ENCODE measurements at places on chromosomes 7 and 10. TPM values are rescaled to one million over a fixed set of nuclear protein-coding genes. Genes with fewer than 3 reads are reported as not detected.

SEC61G gene
- total RNA-seq = 91.8 TPM

MMRN2 gene
- 17.4 TPM for total RNA-seq

WDR11 gene
- total RNA-seq = 44.5 TPM

CRYGN gene
- 0.43 TPM for total RNA-seq

PSD gene
- 106 TPM for total RNA-seq

RAB19 gene
- total RNA-seq = 8.8 TPM

NACAD gene
- 4.9 TPM for total RNA-seq

CALHM1 gene
- not detected for total RNA-seq

GRCh38 chr10:34465678-34466077, 349.4 kb downstream of the PARD3 start:
- DNase-seq = no peak

DNA sequence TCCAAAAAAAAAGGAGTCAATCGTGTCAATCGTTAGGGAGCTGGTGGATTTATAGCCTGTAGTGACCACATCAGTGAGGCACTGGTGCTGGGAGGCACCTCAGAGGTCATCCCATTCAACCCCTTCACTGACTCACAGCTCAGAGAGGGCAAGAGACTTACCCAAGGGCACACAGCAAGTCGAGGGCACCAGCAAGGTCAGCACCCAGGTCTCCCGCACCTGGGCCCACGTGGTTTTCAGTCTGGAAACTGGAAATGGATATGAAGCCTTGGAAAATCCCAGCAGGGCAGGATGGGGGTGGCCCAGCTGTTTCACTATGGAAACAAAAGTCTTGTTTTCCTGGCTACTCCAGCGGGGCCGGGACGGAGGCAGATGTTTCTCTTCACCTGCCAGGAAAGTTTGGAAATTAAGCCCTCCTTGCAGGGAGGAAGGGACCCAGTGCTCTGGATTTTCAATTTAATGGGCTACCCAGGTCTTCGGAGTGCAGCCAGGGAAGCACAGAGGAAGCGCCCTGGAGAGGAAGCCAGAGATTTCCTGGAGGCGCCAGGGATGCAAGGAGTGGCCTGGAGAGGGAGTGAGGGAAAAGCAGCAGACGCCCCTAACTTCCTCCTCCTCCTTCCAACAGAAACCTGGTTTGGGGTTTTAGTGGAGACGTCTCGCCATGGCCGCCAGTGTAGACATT, 157.2 kb upstream of the TNRC18 start:
- DNase-seq = no peak

DNA sequence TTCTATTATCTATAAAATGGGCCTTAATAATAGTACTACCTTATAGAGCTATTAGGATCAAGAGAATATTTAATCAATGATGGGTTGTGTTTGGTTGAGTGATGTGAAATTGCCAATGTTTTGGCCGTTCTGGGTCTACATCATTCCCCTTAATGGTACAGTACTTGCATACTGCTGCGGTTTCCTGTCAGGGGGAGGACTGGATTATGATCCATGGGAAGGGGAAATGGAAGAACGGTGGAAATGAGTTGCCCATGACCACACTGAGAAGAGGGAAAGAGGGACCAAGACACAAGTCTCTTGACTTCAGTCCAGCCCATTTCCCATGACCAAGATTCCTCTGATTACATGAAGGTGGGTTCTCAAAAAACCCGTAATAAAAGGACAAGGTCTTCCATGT, 999 bp upstream of the MRPS24 start:
- DNase-seq = no peak

DNA sequence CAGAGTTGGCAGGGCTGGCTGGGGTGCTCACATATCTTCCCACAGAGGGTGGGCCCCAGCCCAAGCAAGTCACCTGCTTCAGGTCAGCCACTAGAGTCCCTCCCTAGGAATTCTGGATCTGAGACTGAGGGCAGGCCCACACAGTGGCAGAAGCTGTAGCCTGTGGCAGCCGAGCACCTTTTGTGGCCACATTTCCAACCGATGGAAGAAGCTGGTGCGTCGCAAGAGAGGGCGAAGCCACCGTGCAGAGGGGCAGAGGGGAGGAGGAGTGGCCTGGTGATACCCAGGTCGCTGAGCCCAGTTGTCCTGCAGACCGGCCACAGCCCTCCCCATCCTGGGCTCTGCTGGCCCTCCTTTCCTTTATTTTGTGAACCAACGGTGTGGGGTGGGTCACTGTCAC, 5.3 kb downstream of the POLM start:
- no peak for DNase-seq

GRCh38 chr10:131226446-131227162, 84.9 kb downstream of the TCERG1L start:
- DNase-seq = no peak

- DNase-seq = no peak
Observed at GRCh38 chr10:74968667-74969061, 142.3 kb downstream of the KAT6B start.

DNA sequence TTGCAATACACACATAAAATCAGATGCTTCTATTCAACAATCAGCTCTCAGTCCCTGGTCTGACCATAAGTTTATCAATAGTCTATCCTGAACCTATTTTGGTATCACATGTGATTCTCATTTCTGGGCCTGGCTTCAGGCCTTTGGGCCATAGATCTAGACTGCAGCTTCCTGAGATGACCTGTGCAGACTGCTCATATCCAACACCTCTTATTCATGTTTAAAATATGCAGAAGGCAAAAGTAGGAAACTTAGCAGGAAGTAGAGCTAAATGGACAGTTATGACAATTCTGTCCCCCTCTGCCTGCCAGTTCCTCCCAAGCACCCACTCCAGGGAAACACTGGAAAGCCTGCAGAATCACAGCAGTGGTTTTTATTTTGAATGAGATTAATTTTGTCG, 53.3 kb downstream of the C7orf25 start:
- DNase-seq = no peak

DNA sequence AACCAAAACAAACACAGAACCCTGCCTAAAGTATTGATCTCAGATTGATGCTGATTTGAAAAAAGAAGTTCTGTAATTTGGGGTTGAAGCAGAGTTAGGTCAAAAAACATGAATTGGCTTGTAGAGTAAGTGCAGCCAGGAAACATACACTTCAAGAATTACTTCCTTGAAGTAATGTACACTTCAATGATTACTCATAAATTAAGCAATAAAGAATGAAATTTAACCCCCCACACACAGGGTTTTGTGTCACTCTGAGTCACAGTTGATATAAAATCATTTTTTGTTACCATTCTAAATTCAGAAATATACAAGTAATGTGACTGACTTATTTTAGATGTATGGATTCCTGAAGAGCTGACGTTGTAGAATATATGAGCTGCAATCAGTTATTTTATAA, 622.2 kb downstream of the POM121L12 start:
- DNase-seq = no peak

DNA sequence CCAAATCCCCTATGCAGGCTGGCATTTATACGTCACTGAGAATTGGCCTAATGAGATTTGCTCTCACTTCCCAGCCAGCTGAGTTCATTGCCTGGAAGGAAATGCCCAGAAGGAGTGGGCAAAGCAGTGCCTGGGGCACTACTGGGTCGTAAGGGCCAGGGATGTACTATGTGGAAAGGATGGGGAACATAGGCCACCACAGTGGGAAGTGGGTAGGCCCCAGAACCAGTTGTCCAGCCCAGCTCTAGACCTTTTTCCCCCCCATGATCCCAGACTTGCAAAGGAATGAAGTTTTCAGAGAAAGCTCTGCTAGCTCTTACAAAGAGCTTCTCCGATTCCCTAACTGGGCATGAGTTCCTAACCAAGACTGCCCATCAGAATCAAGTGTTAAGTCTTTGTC, 13.9 kb downstream of the TRPV5 start:
- no peak for DNase-seq

DNA sequence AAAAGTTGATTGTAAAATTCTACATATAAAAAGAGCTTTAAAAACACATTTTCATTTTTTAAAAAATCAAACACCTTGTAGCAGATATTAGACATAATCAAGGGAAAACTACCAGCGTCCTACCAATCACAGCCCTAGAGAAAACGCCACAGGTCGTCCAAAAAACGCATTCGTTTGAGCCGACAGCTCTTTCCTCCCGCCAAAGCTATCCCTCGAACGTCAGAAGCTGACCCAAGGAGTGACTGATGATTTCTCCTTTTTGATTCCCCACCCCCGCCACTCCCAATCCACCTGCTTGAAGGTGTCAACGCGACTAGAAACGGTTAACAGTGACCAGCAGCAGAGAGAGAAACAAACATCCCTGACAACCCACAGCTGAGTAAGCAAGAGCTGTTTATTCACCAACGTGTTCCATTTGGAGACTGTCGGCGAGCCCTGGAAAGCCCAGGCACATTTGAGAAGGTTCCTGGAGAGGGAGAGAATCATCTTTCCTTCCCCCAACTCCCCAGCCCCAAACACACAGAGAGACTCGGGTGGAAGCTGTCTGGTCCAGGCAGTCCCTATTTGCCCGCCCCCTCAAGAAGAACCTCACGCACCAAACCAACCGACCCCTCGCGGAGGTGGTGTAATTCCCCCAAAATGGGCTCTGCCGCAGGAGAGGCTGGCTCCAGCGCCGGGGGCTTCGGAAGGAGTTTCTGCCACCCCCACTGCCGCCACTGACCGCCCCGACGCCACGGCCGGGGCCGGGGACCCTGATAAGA, 622 bp downstream of the CPEB3 start:
- DNase-seq = peak; percentile 37

DNA sequence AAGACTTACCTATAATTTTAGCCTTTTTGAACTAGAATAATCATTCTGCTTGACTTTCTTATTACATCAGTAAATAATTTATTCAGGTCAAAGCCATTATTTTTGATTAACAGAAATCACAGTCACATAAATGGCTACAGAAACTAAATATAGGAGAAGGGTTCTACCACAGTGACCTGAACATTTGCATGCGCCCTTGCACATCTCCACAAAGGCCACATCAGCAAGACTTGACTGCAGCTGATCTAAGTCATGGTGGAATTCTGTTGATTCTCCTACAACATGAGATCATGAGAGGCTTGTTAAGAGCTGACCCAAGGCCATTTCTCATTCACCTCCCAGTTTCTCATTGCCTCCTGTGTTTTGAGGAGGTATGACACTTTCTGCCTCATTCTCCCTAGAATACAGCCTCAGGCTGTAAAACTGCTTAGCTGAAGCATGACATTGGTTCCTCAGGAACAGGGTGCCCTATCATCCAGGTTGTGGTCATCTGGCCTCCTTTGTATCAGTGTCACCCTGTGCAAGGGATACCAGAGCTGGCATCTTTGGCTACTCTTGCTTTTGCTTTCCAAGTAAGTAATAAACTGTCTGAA, 6.7 kb upstream of the IMMP2L start:
- DNase-seq = no peak

GRCh38 chr7:152189061-152189460, 163.6 kb downstream of the GALNT11 start:
- no peak for DNase-seq

- no peak for DNase-seq
Observed at GRCh38 chr10:49550563-49550962, 11.6 kb upstream of the ERCC6 start.

DNA sequence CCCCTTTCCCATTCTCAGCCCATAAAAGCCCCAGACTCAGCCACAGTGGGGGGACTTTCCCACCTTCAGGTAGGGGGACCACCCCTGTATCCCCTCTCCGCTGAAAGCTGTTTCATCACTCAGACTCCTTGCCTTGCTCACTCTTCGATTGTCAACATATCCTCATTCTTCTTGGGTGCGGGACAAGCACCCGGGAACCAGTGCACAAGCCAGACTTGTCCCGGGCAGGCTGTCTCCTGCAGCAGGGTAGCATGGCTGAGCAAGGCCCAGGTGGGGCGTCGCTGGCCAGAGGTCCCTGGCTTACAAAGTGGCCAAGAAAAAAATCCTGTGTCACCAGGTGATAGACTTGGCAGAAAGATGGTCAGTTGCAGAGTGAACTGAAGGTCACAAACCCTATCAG, 64.7 kb downstream of the NOD1 start:
- no peak for DNase-seq

- peak; percentile 66 for DNase-seq
Observed at GRCh38 chr10:132459301-132460003, 62.5 kb downstream of the PWWP2B start.

GRCh38 chr7:70177166-70177565, 578.9 kb downstream of the AUTS2 start:
- no peak for DNase-seq

DNA sequence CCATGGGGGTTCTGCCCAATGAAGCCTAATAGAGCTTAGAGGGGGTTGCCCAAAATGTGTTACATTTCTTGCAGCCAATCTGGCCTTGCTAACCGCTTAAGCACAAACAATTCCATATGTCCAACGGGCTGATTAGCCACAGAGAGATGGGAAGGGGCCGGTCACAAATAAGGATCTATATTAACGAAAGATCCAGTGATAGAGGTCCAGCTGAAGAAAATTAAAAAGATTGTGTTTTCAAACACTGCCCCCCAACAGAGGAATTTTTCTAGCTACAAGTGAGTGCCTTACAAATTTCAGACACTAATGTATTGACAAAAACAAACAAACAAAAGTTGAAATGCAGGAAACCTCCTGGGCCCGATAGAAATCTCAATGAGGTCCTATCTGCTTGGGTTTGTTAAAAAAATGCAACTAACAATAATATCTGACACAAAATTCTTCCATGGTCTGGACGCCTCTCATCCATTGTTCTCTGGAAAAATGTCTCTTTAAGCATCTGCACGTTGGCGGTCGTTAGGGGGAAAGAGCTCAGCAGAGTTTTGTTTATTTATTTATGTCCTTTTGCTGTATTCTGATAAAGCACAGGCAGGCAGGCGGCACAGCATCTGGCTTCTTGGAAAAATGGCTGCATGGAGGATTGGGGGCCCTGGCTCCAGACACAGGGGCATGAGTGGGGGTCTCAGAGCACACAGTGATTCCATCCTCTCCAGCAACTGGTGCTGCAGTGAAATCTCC, 402.0 kb downstream of the RPS24 start:
- DNase-seq = no peak

GRCh38 chr10:79401015-79401921, 44.2 kb downstream of the ZCCHC24 start:
- DNase-seq = no peak

GRCh38 chr10:34854147-34854601, 39.1 kb upstream of the PARD3 start:
- DNase-seq = no peak

GRCh38 chr7:90222811-90223725, 11.5 kb downstream of the STEAP2 start:
- no peak for DNase-seq

DNA sequence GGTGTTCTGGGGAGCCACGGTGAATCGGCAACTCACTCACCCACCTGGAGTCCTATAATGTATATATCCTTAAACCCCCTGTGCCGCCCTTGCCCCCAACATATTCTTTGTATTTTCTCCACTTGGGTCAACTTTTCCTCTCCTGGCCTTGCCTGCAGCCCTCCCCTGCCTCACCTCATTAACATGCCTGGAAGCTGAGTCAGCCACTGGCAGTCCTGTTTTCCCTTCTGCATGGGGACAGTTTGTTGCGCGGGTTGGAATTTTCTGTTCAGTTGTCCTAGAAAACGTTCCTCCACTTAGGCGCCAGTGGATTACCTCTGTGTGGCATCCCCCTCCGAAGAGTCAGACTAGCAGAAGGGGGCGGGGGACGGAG, 97.4 kb downstream of the C10orf105 start:
- DNase-seq = peak; percentile 46

- DNase-seq = no peak
Observed at GRCh38 chr7:94904982-94905381, 2.4 kb upstream of the PPP1R9A start.
